ENCODE measurements at places on chromosomes 6 and 20.
A peak's percentile ranks its signal among the peaks of the same experiment; 100 is the strongest.

DNA sequence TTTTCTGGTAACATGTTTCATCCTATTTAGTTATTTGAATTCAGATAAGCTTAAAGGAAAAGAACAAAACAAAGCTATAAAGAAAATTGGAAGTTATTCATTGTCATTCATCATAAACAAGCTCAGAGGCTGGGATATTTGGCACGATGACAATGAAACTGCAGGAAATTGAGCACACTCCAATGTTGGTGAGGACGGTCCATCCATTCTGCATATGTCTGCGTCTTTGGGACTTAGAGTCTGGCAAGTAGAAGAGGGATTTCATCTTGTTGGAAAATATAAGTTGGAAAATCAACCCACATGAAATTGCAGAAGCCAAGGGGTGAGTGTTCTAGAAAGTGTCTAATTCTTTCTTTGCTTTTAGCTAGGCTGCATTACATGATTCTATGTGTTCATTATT is 78.4 kb downstream of the HDGFL1 start:
- DNase-seq: no peak

GRCh38 chr6:113488812-113489685 is 368.1 kb upstream of the MARCKS start:
- DNase-seq: no peak

GRCh38 chr20:11849976-11850670 is 67.6 kb upstream of the BTBD3 start:
- no peak for DNase-seq

- no peak for DNase-seq
Measured at GRCh38 chr6:96940322-96940721, 15.8 kb downstream of the KLHL32 start.

- DNase-seq: no peak
Measured at GRCh38 chr20:45892828-45893500, 1.8 kb downstream of the CTSA start.

DNA sequence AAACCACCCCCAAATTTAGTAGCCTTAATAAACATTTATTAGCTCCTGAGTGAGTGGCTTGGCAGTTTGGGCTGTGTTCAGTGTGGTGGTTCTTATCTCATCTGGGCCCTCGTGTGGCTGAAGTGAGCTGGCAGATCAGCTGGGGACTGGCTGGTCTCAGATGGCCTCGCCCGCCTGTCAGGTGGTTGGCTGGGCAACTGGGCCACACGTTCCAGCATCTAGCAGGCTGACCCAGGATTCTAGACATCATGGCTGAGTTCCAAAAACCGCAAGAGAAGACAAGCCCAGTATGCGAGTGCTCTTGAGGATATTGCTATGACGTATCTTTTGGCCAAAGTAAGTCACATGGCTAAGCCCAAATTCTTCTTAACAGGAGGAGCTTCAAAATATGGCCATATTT is 28.9 kb downstream of the EIF2S2 start:
- DNase-seq: no peak

DNA sequence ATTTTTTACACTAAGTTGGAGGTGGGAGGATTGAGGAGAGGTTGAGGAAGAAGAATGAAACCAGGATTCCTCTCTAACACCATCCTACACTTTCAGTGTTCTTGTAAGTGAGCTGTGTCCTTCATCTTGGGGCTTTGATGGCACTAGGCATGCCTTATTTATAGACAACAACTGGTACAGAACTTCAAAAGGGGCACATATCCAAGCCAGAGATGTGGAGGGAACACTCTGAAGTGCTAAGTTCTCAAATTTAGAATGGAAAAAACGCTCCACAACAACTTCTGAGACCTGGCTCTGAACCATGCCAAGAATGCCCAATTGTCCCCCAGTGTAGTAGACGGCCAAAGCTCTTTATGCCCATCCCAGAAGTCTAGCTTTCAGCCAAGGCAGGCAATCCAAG is 16.2 kb upstream of the PKHD1 start:
- DNase-seq: no peak

DNA sequence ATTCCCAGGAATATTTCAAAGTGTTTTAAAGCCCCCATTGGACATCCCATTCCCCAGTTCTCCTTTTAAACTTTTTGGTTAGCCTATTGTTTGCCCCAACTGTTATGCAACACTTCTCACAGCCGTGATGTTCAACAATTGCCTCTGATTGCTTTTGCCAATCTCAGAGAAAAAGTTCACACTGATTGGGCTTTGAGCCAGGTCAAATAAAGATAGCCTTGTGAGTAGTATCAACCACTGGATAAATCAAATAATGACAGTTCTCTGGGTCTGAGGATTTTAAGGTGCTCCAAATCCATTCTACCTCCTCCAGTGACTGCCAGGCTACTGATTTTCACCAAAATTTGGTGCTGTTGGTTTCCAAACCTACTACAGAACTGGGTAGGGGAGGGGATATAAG is 19.1 kb upstream of the NOP56 start:
- DNase-seq: no peak

DNA sequence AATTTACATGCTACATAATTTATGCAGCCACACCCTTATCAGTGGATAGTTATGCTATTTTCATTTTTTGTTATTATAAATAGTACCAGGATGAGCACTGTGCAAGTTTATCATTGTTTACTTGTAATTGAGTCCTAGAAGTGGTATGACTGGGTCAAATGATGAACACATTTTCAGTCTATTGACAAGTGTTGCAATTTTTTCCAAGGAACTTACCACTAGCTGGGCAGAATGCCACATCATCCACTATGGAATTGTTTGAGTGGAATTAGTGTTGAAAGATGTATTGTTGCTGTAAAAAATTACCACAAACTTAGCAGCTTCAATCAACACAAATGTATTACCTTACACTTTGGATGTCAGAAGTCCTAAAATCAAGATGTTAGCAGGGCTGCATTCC is 38.1 kb upstream of the OPN5 start:
- DNase-seq: no peak

- no peak for DNase-seq
Measured at GRCh38 chr6:138688580-138688979, 85.0 kb upstream of the CCDC28A start.

- DNase-seq: no peak
Measured at GRCh38 chr6:168643401-168643800, 202.4 kb downstream of the SMOC2 start.

- DNase-seq: no peak
Measured at GRCh38 chr6:106113256-106113959, 27.3 kb downstream of the PRDM1 start.

GRCh38 chr6:46104209-46104608 is 25.6 kb upstream of the ENPP4 start:
- no peak for DNase-seq

DNA sequence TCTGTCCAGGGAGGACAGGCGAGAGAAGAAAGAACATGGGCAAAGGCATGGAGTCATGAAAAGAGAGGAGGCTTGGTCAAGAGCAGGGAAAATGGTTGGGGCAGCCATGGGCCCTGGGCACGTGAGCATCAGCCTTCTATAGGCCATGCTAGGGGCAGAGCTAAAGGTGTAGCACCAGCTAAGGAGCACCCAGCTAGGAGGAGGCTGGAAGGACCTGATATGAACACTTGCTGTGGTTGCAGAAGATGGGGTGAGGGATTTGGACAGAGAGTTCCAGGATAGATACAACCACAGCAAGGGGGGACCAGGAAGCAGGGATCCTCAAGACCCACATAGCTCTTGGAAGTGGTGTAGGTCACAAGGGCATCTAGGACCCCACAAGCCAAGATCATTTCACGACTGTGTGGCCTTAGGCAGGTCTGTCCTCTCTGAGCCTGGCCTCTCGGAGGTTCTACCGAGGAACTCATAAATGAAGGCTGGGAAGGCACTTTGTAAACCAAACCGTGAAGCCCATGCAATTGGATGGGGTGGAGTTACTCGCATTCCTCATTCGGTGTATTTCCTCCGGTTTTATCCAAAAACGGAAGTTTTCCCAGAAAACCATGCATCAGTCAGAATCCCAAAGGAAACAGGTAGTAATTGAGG is 74.0 kb upstream of the TOP1 start:
- DNase-seq: no peak

GRCh38 chr6:47004463-47004862 is 37.7 kb downstream of the ADGRF1 start:
- no peak for DNase-seq

DNA sequence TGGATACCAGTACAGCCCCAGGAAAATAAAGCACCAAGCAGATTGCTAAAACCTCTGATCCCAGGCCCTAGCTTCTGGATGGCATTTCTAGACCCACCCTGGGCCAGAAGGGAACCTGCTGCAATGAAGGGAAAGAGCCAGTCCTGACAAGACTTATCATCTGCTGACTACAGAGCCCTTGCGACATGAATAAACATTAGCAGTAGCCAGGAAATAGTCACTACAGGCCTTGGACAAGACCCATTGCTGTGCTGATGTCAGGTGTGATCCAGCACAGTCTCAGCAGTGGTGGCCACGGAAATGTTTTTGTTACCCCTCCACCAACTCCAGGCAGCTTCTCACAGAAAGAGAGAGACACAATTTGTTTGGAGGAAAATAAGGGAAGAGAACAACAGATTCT is 399.3 kb downstream of the HAO1 start:
- DNase-seq: no peak

GRCh38 chr6:166600931-166601330 is 14.5 kb upstream of the RAMACL start:
- DNase-seq: no peak

DNA sequence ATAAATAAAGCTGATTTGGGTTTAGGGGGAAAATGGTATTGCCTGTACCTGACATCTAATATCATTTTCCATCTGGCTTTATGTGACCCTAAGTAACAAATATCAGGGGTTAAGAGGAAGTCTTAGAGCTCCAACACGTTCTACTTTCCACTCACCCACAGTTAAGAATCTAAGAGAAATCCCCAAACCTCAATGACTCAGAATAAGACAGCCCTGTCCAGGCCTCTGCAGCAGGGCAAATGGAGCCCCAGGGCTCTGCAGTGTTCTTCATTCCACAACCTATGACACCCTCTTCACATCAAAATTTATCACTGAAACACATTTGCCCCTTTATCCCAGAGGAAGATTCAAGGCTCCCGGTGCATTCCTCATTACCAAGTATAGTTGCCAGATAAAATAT is 20.3 kb upstream of the TENT5A start:
- DNase-seq: peak; percentile 34

GRCh38 chr6:30897882-30898281 is 10.1 kb upstream of the GTF2H4 start:
- DNase-seq: no peak

DNA sequence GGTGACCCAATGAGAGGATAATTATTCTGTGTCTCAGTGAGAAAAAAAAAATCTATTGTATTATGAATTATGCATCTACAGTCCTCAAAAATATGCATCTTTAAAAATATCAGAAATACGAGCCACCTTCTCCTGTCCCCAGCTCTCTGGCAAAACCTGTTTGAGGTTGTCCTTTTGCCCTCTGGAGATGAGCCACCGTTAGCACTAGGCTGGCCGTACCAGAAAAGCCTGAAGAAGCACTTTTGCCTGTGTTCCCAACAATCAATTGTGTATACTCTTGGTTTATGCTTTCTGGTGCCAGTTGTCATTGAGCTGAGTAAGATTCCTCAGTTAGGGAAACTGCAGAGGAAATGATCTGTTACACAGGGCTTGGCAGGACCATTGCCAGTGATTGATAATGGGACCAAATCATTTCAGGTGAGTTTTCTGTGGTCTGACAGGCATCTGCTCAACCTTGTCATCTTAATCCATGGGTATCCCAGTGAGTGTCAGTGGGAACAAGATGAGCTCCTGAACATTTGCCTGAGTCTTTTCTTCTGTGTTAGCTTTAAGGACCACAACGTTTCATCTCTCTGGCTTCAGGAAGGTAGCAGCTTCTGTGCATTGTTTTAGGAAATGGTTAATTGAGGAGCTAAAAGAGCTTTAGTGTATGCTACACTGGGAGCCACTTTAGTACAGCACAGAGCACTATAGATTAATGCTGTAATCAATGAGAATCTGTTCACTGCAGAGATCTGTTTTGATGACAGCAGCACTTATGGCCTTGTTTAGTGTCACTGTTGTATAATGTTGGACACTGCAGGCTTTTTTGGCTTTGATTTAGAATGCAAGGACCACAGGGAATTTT is 330.1 kb downstream of the RIMS1 start:
- DNase-seq: no peak

DNA sequence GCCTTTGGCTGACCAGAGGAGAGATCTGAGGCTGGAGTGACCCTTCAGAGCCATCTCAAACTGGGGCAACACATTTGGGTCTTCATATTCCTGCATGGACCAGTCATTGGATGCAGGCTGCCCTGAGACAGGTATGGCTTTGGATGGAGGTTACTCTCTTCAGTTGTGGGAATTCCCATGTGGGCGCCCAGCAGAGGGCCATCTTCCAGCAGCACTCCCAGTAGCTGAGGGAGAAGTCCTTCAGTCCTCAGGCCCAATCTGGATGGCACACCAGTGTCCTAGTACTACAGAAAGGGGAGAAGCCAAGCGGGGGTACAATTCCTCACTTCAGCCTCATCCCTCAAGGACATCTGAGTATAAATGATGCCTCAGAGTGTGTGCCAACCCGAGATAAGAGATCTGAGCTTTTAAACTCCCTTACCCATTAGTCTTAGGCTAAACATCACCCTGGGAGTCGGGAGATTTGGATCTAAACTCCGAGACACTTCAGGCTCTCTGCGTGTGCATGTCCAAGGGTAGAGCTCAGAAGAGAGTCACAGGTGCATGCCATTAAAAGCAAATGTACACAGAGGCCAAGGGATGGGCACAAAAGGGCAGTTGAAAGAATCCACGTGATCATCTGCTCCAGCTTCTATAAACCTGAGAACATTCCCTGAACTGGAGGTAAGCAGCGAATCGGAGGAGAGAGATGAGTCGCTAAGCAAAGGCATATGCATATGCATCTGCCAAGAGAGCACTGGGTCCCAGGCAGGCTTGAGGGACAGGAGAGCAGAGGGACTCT is 204.6 kb downstream of the CD83 start:
- DNase-seq: no peak

DNA sequence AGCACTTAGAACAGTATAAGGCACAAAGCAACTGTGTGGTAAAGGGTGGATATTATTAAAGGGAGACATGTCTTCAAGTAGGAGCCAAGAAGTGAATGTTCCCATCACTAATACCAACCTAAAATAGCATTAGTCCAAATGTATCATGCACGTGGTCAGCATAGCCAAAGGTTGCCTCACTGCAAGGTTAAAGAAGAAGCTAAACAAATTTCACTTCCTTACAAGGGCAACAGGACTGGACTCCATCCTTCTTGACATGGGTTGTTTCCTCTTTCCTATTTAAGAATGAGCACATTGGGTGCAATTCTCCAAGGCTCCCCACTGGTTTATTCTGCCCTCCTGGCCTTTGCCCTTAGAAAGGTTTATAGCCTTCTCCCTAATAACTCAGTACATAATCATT is 186.7 kb downstream of the PHACTR1 start:
- DNase-seq: no peak

GRCh38 chr6:68679399-68679798 is 44.3 kb downstream of the ADGRB3 start:
- DNase-seq: no peak

- no peak for DNase-seq
Measured at GRCh38 chr6:143427109-143427817, 23.2 kb downstream of the ADAT2 start.

DNA sequence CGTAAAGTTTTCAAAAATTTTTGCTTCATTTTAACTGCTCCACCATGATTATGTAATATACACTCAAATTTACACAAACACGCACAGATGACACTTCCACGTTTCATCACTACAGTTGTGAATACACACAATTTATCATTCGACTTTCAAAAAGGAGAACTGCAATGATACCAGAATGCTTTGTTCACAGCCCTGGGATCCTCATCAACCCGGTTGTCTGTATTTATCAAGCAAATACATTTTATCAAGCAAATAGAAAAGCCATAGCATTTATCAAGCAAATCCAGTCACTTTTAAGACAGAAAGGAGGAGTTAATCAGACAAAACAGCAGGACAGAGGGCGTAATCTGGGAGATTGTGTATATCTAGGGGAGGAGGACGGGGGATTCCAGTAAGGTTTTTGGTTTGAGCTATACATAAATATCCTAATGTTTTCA is 20.3 kb upstream of the ABT1 start:
- DNase-seq: no peak

Data from SIG-M5 (cell line).